ENCODE measurements at places on chromosomes 7 and 10.

DNA sequence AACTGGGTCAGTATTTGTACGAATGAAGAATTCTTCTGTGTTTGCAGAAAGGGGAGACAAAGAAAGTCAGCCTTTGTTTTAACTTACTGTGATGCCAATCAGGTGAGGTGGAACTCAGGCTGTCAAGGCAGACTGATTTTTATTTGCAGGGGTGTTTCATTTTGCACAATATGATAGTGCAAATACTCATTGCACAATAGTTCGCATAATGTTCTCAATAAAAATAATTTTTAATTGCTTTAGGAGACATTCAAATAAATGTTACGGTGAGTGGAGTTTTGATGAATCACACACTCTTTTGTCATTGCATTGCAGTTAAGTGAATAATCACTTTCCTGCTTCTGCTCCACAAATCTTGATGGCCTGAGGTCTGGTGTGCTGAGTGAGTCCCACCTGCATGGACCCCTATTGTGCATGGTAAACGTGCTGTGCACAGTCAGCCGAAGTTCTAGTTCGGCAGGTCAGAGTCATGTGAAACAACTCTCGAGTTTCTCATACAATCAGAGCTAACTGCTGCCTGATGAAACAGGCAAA lies 141.3 kb upstream of the FZD8 start:
- DNase-seq, result peak; percentile 29

- DNase-seq, result no peak
Observed at GRCh38 chr10:11528286-11528685, 83.2 kb downstream of the USP6NL start.

DNA sequence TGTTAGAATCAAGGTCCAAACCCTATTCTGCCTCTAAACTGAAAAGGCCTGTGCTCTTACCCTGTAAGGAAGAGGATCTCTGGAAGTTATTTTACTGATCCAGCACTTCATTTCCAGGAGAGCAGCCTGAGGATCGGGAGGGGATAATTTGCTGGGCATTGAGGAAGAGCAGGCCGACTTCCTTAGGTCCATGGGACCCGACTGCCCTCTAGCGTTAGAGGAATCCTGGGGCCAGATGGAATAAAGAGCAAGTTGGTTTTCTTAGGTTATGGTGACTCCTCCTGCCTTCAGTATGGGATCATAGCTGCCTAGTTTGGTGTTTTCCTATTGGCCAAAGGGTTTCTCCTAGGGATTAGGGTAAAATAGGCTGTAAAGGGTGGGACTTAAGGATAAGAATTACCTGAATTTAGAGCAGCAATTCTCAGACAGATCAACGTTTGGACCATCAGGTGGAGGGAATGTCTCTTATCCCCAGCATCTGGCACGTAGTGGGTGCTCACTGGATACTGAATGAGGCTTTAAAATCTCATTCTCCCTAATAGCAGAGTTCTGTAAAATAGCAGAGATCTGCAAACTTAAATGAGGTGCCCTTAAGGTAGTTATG lies 40.0 kb upstream of the SORBS1 start:
- DNase-seq, result peak; percentile 92

- no peak for DNase-seq
Observed at GRCh38 chr7:151406886-151407583, 2.8 kb downstream of the WDR86 start.

DNA sequence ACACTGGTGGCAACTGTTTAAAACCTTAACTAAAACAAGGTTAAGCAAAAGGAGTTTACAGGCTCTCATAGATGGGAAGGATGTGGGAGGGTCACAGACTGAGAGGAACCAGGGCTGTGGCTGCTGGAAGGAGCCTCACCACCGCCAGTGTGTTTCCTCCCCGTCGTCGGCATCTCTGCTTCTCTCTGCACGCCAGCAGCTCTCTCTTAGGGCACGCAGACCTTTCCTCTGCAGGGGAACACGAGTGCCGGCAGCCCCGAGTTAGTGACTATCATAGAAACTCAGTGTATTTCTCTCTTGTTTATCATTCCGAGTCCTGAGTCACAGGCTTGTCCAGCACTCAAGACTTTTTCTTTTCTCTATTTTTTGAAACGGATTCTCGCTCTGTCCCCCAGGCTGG lies 8.1 kb upstream of the SH2D4B start:
- no peak for DNase-seq

- DNase-seq, result no peak
Observed at GRCh38 chr7:137243741-137244140, 99.8 kb downstream of the PTN start.

GRCh38 chr10:31467791-31468535 lies 148.9 kb downstream of the ZEB1 start:
- no peak for DNase-seq

DNA sequence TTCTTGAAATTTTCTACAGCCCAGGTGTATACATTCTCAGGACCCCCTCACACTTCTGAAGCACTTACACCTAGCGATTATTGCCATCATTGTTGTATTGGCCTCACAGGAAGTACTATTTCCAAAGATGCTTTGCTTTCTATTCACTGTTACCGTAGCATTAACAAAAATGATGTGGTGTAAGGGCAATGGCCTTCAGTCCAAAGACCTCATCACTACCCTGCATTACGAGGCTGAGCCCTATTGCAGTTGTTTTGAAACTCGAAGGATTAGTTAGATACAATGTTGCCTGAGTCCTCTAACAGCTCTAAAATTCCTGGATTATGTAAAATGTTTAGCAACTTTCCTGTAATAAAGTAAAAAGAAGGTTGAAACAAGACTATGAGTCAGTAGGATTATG lies 2.9 kb downstream of the NRCAM start:
- no peak for DNase-seq

GRCh38 chr10:94546049-94546900 lies 687 bp downstream of the HELLS start:
- DNase-seq, result peak; percentile 50

GRCh38 chr10:108877095-108877561 lies 1046.2 kb downstream of the XPNPEP1 start:
- peak; percentile 22 for DNase-seq

DNA sequence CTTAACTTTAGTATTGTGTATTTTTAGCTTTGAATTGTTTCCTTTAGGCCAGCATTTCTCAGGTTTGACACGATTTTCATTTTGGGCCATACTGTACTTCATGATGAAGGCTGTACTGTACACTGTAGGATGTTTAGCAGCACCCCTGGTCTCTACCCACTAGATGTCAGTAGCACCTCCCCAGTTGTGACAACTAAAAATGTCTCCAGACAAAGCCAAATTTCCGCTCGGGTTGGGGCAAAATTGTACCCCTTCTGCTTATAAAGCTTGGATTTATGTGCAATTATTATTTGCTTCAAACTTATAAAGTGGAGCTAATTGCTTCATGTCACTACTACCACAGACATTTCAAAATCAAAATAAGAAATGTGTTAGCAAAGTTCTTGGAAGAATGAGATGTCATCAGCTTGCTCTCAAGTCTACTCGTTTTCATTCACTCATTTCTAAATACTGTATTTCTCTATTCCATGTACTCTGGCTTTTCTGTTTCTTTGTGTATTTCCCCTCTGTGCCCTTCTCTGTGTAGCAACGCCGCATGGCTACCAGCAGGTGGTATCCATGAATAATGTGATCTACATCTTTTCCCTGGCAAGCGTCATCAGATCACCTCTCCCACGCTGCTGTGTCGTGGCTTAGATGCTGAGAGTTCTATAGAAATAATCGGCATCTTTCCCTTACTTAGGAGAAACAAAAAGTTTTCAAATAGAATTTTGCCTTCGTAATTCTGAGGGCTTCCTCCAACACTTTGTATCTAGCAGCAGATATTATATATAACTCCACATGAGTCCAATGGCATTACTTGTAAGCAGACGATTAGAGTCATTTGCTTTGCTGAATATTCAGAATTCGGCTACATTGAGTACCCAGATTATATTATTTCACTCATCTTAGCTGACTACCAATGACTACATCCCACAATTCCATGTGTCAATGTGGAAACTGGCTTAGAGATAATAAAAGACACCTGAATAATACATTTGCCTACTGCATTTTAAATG lies 47.8 kb upstream of the CALCR start:
- peak; percentile 26 for DNase-seq

DNA sequence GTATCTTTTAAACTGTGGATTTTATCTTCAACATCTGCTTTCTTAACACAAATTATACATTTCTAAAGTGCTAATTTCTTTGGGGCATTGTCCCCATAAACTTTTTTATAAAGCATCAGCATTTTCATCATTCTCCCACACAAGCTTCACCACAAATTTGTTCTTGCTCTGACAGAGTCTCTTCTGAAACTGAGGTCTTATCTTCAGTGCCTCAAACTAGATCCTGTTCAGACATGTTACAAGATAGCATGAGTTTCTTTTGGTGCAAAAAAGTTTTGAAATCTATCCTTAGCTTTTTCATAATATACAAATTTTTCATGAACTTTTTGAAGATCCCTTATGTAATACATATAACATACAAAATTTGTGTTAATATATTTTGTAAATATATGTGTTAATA lies 346.6 kb downstream of the IPMK start:
- no peak for DNase-seq

DNA sequence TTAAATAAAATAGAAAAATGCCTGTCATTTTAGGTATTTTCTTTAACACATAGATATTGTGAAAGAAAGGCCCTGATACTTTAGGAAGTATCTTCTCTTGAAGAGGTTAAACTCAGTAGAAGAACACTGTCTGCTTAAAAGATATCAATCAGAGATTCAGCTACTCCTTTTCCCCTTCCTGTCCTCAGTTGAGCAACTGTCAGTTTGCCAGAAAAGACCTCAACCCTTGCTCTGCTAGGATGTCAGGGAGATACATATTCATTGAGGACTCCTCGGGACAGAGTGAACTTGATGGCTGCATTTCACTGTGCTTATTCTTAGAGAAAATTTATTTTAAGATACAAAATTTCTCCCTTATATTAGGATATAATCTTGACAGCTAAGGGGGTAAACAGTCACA lies 173.6 kb upstream of the CACNA2D1 start:
- DNase-seq, result no peak

DNA sequence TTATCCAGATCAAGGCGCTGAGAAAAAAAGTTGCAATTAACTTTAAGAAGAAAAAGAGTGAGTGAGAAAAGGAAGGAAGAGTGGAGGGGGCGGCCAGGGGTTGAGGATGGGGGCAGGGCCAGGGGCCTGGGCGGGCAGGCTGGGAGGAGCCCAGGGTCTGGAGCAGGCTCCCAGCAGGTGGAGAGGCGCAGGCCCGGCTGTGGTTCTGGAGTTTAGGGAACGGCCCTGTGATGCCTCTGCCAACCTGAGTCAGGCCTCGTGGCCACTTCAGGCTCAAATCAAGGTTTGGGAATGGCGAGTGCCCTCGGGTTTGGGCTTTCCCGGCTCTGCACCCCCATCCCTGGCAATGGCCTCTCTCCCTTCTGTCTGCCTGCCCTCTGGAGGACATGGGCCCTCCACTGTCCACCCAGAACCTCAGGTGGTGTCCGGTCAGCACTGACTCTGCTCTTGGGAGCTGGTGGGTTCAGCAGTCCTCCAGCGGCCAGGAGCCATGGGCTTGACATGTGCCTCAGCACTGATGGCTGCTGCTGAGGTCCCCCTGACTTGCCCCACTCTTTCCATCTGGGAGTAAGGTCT lies 41.0 kb upstream of the EMX2 start:
- DNase-seq, result no peak

DNA sequence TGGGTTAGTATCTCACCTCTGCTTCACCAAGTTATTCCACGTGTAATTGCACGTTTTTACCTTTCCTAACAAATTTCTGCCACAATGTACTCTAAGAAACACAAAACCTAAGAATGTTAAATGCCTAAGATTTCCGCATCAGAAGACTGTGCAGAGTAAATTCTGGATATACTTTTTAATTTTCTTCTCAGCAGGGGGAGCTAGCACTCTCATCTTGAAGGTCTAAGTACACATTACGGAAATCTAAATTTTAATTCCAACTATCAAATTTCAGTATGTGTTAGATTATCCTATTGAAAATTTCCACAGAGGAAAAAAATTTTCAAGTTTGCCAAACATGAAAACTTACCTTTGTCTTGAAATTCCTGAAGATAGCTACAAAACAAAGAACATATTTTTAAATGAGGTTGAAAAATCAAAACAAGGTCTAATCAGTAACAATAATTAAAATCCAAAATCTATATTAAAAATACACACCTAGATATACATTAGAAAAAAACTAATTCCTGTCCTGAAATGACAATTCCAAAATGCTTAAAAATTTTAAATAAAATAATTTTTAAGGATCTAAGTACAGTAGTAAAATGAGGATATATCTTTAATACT lies 10.5 kb downstream of the SKAP2 start:
- DNase-seq, result peak; percentile 72

GRCh38 chr7:13897819-13898218 lies 91.6 kb downstream of the ETV1 start:
- peak; percentile 32 for DNase-seq

GRCh38 chr10:80515511-80515910 lies 22.2 kb upstream of the SH2D4B start:
- no peak for DNase-seq

DNA sequence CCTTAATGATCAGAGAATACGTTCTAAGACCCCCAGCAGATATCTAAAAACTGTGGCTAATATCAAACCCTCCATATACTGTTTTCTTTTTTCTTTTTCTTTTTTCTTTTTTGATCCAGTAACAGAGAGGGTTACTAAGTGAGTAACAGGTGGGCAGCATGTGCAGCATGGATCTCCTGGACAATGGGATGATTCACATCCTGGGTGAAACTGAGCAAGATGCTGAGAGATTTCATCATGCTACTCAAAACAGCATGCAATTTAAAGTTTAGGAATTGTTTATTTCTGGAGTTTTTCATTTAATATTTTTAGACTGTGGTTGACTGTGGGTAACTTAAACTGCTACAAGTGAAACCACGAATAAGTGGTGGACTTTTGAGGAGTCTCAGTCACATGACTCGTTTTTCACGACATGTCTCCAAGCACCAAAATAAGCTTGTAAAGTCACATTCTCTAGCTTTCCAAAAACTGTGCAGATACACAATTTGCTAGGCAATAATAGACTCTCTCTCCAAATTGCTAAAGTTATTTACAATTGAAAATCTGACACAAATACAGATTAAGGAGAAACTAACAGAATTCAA lies 716.2 kb downstream of the NXPH1 start:
- DNase-seq, result no peak

DNA sequence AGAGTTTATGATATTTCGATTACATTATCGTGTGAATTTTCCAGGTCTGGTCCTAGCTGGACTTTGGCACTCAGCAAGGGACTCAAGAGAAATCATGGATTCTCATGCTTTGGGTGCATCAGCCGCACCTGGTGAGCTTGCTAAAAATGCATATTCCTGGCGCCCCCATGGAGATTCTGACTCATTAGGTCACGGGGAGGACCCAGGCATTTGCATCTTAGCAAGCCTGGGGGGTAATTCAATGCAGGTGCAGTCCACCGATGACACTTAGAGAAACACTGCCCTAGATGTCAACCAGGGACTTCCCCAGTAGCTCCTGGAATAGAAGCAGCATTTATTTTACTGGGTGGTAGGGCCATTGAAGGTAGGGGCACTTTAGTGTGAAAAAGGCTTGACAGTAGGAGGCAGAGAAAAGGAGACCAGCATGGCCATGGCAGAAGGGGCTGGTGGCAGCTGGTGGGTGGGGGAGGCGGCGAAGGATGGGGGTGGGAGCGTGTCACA lies 29.9 kb upstream of the PDCD4 start:
- no peak for DNase-seq
